ENCODE measurements at places on chromosomes 1 and 21.

DNA sequence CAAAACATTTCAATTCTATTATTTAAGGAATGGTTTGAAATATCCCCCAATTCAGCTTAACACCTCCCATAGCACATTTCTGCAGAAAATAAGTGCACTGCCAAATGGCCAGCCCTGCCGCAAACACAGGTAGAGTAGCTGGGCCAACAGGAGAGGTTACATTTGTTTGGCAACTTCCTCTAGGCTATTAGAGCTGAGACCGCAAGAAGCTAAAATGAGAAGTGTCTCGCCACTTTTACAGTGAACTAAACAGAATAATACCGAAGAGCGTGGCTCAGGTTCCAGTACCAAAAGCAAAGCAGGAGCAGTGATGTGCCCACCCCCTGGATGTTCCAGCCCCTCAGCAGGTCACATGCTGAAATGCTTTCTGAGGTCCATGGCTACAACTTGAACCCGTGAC, 154.5 kb upstream of the PKN2 start:
- no peak for DNase-seq

- no peak for DNase-seq
Measured at GRCh38 chr1:100578201-100578600, 40.3 kb downstream of the GPR88 start.

DNA sequence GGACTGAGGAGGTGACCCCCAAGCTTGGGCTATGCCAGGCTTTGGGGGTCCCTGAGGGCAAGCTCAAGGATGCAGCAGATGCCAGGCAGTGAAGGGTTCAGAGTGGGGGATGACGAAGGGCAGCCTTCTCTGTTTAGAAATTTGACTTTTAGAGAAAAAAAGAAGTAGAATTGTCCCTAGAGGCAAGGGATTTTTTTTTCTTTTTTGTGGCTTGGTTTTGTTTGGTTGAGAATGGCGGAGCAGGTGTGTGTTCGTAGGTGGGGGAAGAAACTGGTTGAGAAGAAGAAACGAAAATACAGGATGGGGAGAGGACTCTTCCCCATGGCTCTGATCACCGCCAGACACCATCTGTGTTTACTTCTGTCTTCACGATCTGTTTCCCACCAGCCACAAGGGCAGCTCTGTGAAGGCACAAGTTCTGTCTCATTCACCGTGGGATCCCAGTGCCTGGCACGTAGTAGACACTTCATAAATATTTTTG, 8.2 kb downstream of the PLA2G5 start:
- no peak for DNase-seq

DNA sequence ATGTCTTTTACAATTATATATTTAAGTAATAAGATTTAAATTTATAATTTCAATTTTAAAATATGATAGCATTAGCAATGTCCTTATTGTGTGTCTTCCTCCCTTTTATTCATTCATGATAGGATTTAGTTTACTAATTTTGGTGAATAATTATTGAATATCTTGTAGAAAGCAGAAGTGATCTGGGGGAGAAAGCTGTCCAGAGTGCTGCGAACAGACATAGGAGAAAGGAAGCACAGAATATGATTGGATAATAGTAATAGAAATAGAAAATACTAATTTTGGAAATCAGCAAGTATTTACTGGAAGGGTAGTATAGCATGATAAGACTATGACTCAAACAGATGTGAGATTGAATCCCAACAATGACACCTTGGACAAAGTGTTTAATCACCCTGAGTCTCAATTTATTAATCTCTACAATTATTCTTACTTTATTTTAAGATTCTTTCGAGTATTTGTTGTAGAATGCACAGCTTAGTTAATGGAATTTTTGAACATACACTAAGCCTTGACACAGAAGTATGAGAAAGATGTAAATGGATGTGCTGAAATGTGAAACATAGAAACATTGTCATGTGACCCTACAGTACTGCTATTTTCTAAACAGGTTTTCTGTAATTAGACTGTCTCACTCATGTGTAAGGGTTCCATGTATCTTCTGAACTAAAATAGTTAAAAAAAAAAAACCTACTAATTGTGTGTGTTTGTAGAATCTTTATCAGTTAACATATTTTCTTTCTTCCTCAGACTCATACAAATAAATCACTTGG, 7.9 kb downstream of the SH3GLB1 start:
- no peak for DNase-seq

DNA sequence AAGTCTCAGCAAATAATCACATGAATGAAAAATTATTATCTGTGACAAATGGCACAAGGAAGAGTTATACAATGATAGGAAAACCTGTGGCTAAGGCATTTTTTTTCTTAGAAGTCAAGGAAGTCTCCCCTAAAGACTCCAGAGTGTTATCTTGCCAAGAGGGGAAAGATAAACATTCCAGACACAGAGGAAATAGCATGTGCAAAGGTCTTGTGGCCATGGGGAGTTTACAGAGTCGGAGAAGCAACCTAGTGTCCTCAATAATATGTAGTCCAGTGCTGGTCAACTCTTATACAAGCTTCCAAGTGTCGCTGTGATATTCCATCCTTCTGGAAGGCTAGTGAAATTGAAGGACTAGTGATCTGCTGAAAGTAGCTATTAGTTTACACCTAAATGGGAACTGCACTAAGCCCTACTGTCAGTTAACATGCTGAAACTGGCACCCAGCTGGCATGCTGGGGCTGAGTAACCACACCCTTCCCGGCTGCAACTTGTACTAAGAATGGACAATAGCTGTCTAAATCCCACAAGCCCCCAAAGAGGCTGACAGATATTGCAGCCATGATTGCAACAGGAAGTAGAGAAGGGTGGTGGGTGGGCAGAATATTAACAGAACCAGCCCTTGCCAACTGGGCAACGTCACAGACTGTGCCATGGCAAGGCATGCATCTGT, 11.5 kb upstream of the ATP1B1 start:
- DNase-seq = no peak

DNA sequence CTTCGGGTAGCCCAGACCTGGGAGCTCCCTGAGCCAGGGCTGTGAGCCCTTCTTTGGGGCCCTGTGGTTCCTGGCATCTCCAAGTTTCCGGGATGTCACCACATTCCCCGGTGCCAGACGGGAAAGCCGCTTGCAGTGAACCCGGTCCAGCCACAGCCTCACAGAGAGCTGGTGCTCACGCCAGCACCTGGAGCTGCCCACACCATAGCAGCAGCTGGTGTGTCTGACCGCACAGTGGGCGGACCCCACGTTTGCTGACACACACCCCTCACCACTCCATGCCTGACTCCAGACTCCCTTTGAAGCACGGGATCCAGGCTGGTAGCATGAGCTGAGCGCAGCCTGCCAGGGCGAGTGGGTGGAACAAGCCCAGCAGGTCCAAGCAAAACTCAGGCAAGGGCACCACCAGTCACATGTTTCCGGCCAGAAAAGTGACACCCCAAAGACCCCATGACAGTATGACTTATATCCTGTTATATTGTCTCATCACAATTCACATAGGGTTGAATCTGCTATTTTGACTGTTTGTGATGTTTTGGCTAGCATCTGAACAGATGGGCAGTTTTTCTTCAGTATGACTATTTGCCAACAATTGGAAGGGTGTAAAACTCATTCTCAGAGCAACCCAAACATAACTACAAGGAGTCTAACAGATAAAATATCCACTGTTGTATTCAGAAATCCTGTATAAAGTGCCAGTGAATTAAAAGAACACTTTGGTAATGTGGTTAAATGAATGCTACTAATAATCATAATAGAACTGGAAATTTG, 285.4 kb downstream of the SMYD3 start:
- no peak for DNase-seq

DNA sequence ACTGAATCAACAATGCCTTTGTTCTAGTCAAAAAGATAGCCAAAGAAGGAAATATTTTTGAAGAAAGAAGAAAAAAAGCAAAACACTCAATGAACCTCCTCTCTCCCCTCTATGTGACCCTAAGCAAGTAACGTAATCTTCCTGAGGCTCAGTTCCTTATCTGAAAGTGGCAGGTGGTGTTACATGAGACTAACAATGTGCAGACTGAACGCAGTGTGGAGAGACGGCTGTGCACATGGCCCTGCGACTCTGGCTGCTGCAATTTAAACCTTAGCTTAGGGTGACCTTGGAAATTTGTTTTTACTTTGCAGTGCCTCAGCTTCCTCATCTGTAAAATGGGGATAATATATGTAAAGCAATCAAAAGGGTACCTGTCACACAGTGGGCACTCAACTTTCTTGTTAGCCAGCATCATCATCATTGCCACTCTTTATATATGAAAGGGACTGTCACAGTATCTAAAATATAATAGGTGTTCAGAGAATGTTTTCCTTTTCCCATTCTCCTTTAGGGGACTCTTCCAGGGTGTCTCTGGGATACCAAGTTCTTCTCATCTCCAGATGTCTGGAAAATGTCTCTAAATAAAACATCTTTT, 100.1 kb upstream of the JUN start:
- DNase-seq = no peak

GRCh38 chr1:165287781-165288180, 68.7 kb downstream of the LMX1A start:
- no peak for DNase-seq
